Stomach (tissue), 19 donors: ENCODE measurements at places on chromosomes 5 and 9. TPM values are rescaled to one million over a fixed set of nuclear protein-coding genes. Genes with fewer than 3 reads are reported as not detected.

Gene ACOT12
- polyA plus RNA-seq, result not detected

DNA sequence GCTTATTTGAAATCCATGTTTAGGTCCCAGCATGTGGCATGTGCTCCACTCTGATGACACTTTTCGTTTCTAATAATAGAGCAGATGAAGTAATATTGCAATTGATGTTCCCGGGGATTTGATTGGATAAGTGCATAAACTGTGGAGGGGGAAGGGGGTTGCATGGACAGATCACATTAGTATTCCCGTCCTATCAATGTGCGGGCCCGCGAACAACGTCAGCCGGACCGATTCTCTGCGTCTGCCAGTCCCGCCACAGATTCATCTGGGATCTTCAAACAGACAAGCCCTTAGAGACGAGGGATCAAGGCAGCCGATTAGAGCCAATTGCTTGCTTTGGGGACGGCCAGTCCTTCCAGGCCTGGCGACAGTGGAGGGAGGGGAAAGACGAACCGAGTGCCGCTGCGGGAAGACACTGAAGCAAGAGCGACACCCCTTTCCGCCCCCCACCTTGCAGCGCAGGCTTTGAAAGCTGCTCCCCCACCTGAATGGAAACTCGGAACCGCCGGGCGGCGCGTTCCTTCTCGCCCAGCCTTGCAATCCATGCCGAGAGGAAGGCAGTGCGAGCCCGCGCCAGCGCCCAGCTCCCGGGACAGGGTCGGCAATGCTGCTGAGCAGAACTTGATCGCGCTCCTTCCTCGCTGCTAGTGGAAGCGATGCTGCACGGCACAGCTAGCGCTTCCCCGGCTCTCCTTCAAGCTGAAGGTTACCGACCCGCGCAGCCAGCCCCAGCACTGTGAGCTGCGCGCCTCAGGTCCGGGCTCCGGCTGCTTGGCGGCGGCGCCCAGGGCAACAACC, at the start of gene RGS7BP:
TSS of gene RGS7BP (plus strand) at position 247 of the 798 bp plus-strand sequence. CDS start 610 bp downstream, outside the sequence.
- no peaks in the 10 kb centered on the region for H3K27me3 ChIP-seq
- H3K4me1 ChIP-seq, result no peaks in the 10 kb centered on the region
- no peaks in the 10 kb centered on the region for H3K36me3 ChIP-seq
- H3K27ac ChIP-seq, result no peak within 1 kb of the TSS

DNA sequence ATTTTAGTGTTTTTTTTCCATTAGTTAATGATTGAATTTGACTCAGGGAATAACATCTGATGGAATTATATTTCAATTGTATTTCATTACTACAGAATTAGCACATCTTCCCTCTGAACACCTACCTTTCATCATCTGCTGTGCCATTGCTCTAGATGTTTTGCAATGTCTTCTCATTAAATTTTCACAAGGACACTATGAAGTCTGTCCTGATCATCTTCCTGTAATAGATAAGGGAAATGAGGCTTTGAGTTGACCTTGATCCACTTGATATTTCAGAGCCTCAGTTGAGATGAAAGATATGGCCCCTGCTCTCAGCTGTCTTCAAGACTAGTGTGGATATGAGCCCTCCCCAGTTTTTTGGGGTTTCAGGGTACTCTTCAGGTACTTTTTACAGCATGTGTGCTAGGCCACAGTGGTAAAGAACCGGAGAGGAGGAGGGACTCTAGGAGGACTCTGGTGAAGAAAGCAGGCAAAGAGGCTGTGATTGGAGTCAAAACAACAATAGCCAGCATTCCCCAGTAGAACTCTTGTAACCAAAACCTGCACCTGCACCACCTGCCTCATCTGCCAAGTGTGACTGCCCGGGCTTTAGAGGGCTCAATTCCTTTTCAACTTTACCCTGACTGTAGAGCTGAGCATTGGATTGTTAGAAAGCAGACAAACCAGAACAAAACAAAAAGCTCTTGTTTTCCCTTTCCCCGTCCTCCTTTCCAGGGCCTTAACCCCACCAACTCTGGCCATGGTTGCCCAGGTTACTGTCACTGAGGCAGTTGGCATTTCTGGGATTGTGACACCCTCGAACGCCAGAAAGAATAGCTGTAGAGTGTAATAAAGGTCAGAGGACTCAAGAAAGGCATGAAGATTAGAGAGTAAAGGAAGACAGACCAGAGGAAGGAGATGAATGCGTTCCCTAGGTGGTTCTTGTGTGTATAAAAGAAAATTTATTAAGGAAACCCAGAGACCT, 56.3 kb downstream of the ERAP1 start:
- no peak for DNase-seq
- H3K36me3 ChIP-seq, result peaks cover 97% of the 10 kb centered on the region

DNA sequence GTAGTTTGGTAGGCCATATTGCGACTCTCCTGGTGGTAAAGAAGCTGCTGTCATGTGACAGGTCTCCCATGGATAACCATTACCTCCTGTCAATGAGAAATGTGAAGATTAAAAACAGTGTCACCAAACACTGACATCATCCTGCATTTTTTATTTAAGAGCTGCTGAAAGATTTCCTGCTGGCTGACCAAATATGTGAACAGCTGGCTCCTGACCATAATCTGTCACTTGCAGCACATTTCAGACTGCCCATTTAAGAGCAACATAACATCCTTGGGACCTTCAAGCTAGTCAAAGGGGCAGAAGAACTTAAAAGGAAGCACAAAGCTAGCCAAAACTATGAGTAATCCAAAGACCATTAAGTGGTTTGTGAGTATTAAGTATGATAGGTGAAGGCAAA, 288.0 kb downstream of the IZUMO3 start:
- no peak overlapping the region for H3K27ac ChIP-seq
- H3K36me3 ChIP-seq, result no peaks in the 10 kb centered on the region
- no peaks in the 10 kb centered on the region for H3K27me3 ChIP-seq
- no peaks in the 10 kb centered on the region for H3K4me1 ChIP-seq

Gene PDLIM4
- 52.4 TPM for polyA plus RNA-seq

GRCh38 chr5:59608745-59609144, 284.8 kb downstream of the PDE4D start:
- peaks cover 15% of the 10 kb centered on the region for H3K4me1 ChIP-seq
- H3K36me3 ChIP-seq, result no peaks in the 10 kb centered on the region
- H3K4me3 ChIP-seq, result no peak overlapping the region
- DNase-seq, result no peak
- H3K27ac ChIP-seq, result no peak overlapping the region

Gene FAM78A
- 1.6 TPM for polyA plus RNA-seq

- H3K36me3 ChIP-seq, result no peaks in the 10 kb centered on the region
- no peak for DNase-seq
- H3K27ac ChIP-seq, result no peak overlapping the region
- H3K4me3 ChIP-seq, result no peak overlapping the region
- no peaks in the 10 kb centered on the region for H3K4me1 ChIP-seq
- no peaks in the 10 kb centered on the region for H3K27me3 ChIP-seq
These were observed 104.0 kb downstream of the PTTG1 start for GRCh38 chr5:160525471-160526261.

DNA sequence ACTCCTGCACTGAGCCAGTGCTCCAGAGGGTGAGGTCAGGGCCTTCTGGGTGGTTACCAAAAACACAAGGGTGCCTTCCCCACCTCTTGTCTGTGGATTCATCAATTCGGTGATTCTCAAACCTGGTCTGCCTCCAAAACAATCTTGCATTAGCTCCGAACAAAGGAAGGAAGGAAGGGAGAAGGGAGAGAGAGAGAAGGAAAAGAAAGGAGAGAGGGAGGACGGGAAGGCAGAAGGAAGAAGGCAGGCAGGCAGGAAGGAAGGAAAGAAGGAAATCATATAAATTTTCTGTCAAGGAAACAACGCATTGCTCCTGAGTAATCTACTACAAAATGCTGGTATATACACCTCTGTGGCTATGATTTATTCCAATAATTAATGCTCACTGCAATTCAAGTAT, 39.3 kb downstream of the MYO10 start:
- no peak for DNase-seq
- H3K4me3 ChIP-seq, result no peak overlapping the region
- peak overlapping the region; percentile 73 for H3K27ac ChIP-seq
- no peaks in the 10 kb centered on the region for H3K27me3 ChIP-seq
- H3K4me1 ChIP-seq, result peaks cover 74% of the 10 kb centered on the region

Gene PLCXD3
- 1.2 TPM for polyA plus RNA-seq

- no peak overlapping the region for H3K4me3 ChIP-seq
- H3K27me3 ChIP-seq, result peaks cover 4% of the 10 kb centered on the region
- H3K4me1 ChIP-seq, result peaks cover 19% of the 10 kb centered on the region
- DNase-seq, result no peak
- no peak overlapping the region for H3K27ac ChIP-seq
These were observed 3.7 kb downstream of the NPR3 start for GRCh38 chr5:32714836-32715235.

DNA sequence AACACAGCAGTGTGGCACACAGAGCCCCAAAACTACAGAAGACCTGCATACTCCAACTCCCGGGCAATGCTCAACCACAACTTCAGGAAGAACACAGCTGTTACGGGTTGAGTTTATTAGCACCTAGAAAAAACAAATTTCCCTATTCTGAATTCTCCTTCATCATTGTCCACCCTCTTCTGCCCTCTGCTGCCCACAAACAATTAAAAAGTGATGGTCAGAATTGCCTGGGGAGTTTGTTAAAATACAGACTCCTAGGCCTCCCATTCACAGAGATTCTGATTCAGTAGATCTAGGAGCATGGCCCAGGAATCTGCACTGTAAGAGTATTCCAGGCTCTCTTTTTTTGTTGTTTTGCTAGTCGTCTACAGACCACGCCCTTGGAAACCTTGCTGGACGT, 310.6 kb downstream of the NDUFS4 start:
- H3K36me3 ChIP-seq, result no peaks in the 10 kb centered on the region
- H3K27me3 ChIP-seq, result no peaks in the 10 kb centered on the region
- no peak overlapping the region for H3K4me3 ChIP-seq
- H3K27ac ChIP-seq, result no peak overlapping the region

Gene HMCN2
- 1.1 TPM for polyA plus RNA-seq

Gene HTR4
- polyA plus RNA-seq, result not detected
